ENCODE measurements at places on chromosomes 11 and 22. TPM values are rescaled to one million over a fixed set of nuclear protein-coding genes. Genes with fewer than 3 reads are reported as not detected.

DNA sequence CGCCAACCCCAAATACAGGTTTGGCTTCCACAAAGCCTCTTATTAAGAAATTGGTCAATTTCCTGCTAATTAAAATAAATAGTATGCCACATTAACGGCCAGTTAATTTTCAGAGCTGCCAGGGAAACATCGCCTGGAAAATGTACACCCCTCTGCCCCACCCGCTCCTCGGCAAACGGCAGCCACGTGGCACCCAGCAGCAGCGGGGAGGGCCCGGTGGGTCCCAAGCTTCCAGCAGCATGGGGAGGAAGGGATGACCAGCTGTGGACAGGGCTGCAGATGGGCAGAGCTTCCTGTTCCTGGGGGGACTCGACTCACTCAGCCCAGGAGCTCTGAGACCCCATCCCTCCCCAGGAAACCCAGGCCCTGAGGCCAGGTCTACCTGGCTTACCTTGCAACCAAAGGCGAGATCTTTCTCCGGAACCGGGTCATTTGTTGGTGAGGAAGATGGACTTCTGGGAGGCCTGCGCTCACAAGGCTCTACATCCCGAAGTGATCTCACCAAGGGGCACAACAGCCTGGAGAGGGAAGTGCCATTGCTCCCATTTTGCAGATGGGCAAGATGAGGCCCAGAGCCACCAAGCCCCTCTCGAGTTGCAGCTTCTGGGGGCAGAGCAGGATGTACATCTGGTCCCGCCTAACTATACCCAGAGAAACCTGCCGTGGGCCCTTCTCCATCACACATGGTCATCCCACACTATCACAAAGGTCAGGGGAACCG, 68.3 kb downstream of the IGLL1 start:
- DNase-seq = no peak

DNA sequence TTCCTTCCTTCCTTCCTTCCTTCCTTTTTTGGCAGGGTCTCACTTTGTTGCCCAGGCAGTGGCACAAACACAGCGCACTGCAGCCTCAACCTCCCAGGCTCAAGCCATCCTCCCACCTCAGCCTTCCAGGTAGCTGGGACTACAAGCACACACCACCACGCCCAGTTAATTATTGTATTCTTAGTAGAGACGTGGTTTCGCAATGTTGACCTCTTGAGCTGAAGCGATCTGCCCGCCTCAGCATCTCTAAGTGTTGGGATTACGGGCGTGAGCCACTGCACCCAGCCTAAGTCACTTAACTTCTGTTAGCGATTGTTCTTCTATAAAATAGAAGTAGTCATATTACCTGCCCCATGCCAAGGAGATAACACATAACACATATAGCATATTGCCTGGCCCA, 2.8 kb upstream of the SYTL2 start:
- no peak for DNase-seq

- no peak for DNase-seq
These were observed 187.4 kb downstream of the MN1 start for GRCh38 chr22:27614006-27614649.

DNA sequence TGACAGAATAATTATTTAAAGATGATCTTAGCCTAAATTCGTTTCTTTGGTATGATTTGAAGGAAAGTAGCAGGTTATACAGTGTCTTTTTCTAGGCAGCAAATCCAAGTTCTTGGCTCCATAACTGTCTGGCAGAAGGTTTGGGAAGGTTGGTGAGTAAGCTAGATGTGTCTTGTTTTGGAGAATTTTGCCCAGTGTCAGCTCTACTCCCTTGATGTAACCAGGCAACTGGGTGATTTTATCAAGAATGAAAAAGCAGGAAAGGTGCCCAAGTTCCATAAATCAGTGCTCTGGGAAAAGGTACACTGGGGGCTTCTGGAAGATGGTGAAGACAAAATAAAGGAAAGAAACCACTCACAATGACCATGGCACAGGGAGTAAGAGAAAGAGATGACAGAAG, 71.5 kb upstream of the USP47 start:
- no peak for DNase-seq

DNA sequence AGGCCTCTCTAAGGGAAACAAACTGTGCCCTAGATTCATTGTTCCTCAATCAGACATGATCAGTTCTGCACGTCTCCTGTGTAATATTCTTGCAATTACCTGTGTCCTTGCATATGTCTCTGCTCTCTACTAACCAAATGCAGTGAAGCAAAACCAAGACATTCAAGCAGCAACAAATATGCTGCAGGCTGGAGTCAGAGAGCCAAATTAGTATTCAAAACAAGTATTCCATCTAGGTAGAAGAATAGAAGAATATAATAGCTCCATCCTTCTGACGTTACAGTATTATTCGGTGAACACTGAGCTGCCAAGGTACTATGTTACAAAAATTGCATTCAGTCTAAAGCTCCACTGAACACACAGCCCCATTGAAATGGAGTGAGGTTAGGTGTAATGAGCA, 51.8 kb downstream of the SLN start:
- no peak for DNase-seq

The MMP10 gene
- not detected for total RNA-seq

The ISX gene
- not detected for total RNA-seq

The RSF1 gene
- 62.5 TPM for total RNA-seq

Measured in activated CD4-positive, alpha-beta T cell treated with anti-CD3 and anti-CD28 coated beads, Interleukin-2, amount 10 ng/mL, durations not matched to agents 7 days and 5 days (primary cell).